ENCODE measurements at places on chromosomes 16 and 17.
A peak's percentile ranks its signal among the peaks of the same experiment; 100 is the strongest.

DNA sequence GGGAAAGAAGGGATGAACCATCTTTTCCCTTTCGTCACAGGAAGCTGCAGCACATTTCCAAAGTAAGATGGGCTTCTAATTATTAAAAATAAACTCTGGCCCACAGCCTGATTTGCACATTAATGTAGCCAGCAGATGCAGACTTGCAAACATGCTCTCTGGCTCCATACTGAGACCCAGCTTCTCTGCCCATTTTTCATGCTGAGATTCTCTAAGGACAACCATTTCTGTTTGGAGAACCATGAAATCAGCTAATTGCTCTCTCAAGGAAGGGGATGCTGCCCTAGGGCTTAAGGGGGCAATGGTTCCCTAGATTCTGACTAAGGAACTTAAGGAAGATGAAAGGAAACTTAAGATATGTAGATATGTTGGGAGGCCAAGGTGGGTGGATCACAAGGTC, 63.0 kb upstream of the CES5A start:
- DNase-seq: no peak

- no peak for DNase-seq
These were observed 8.6 kb downstream of the ZNHIT3 start for GRCh38 chr17:36495076-36495578.

DNA sequence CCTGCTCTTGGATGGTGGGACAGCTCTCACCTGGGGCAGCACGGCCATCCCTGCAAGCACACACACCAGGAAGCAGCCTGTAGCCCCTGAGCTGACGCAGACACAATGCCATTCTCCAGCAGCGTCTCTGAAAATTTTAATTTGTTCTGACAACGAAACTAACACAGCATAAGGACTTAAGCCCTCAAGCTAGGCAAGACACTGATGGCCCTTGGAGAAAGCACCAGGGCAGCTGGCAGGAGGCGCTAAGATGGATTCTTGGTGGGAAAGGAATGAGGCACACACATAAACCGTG, 2.7 kb upstream of the LIMD2 start:
- DNase-seq: no peak

DNA sequence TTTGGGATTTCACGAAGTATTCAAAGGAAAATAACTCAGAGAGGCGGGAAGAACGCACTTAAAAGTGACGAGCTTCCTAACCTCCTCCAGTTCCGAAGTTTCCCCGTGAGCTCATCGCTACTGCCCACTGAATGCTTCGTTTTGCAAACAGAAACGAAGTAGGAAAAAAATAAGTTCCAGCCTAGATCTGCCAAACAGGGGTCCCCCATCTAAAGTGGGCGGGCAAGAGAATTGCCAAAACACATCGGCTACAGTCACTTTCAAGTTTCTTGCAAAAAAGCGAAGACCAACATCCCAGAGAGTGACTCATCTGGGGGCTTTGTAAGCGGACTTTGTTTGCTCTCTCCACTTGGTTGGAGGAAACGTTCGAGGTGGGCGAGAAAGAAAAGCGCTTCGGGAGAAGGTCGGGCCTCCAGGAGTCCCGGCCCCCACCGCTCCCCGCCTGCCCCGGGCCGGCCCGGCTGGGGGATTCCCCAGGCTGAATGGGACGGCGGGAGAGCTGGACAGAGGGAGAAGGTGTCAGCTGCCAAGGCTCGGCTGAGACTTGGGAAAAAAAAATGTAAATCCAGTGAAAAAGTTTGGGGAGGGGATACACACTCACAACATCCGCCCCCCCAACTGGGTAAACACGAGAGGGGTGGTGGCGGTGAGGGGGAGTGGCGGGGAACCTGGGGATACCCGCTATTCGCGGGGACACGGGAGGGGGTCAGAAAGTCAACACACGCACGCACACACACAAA, 1.0 kb downstream of the VEZF1 start:
- peak; percentile 58 for DNase-seq

DNA sequence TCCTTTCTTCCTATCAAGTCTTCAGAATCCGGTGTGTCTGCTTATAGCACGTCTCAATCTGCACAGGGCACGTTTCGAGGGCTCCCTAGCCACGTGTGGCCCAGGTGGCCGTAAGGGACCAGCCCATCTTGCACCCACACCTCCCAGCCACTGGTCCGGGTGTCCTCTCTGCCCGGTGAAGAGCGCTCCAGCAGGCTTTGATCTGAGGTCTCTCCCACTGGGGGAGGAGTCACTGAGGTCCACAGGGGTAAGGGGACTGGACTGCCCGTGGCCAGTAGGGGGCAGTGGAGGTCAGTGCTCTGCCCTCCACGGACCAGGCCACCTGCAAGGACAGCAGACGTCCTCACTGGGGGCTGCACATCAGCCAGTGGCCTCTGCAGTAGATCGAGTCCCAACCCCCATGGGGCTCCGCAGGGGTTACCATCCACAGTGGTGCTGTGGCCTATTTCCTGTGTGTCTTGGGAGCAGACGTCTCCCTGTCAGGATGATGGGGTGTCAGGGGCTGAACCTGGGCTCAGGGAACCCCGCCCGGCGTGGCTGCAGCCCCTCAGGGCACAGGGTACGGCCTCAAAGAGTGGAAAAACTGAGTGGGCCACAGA, 204.1 kb upstream of the CIBAR2 start:
- peak; percentile 42 for DNase-seq

- no peak for DNase-seq
These were observed 10.5 kb upstream of the ADAMTS18 start for GRCh38 chr16:77445324-77445723.

DNA sequence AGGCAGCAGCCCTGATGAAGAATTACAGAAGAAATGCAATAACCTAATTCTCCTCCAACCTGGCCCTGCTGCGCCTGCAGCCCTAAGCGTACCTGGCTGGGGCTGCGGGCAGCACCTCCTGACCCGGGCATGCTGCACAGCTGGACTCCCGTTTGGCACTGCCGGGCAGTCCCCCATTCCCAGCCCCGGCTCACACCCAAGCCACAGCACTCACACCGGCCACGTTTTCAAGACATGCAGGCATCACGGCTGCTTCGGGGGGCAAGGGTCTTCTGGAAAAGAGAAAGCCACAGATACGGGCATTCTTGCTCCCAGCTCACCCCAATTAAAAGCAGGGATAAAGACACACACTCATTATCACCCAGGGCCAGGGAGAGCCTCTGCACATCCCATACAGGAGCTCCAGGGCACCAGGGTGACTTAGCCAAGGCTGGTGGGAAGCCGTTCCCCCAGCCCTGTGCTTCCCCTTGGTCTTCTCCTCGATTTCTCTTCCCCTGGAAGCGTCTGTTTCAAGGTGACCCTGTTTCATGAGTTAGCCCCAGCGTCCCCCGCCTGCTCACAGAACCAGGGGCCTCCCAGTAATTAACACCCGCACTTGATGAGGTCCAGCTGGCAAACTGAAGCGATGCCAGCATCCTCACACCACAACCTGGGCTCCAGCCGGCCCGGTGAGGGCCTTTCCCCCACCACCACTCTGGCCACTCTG, 216.7 kb downstream of the C16orf78 start:
- DNase-seq: no peak

DNA sequence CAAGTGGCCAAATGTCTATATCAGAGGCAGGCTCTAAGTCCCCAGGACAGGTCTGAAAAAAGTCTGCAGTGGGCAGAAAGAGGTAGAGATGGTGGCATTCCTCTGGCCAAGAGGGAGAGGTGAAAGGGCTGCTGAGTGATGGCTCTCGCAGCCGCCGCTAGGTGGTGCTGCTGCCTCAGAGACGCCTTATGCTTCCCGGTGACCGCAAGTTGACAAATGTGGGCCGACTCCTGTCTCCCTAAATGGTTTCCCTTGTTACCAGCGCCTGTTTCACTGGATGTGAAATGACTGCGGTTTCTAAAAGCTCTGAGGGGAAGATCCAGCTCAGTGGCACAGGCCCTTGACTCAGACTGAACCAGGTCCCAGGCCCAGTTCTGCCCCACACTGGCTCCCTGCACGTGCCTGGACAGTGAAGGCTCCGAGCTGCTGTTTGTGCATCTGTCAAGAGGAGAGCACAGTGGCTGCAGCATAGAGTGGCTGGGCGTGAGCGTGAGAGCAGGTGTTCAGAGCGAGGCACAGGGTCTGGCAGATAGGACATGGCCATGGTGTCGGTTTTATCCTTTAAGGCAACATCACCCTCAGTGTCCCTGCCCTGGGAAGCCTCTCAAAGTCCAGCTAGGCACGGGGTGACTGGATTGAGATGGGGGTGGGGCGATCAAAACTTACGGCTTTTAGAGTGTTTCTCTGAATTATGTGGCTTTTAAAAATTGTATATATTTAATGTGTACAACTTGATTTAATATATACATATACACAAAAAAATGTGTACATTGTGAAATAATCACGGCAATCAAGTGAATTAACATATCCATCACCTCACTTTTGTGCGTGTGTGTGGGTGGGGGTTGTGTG, 19.9 kb downstream of the CLEC16A start:
- DNase-seq: peak; percentile 79

DNA sequence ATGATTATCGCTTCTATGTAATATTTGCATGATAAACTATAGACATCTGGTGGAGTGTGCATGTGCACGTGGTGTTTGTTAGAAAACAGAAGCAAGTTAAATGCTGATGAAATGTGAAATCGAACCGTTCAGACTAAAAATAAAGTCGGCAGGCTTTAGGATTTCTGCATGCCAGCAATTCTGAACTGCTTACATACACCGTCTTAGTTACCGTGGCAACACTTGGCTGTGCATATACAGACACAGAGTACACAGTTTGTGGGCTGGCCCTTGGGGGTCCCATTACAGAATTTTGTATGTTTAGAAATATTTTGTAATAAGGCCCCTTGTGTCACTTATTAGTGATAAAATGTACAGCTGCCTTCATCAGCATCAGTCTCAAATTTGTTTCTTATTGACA, 605.5 kb downstream of the RBFOX1 start:
- no peak for DNase-seq

- peak; percentile 73 for DNase-seq
These were observed 21.1 kb upstream of the TFAP4 start for GRCh38 chr16:4293822-4294457.

- no peak for DNase-seq
These were observed 1.8 kb upstream of the SYNRG start for GRCh38 chr17:37610971-37611370.

DNA sequence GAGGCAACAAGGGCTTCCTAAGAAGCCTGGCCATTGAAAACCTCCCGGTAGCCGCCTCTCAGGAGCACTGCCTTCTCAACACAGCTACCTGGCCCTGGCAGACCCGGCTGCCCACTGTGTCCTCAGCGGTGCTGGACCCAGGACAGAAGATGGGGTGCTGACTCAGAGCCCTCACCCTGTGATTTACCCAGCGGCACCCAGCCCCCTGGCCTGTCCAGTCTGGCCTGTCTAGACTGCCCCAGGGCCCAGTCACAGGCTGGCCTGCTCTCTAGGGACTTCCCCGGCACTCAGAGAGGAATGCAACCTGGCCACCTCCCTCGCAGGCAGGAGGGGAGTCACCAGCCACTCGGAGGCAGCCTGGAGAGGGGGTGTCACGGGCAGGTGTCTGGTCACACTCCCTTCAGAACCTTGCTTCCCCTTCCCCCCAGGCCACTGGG, 20.1 kb downstream of the PIEZO1 start:
- no peak for DNase-seq

- DNase-seq: no peak
These were observed 238.7 kb downstream of the HAPSTR1 start for GRCh38 chr16:9330095-9330494.

- DNase-seq: no peak
These were observed 5.5 kb downstream of the TVP23A start for GRCh38 chr16:10813099-10813455.

DNA sequence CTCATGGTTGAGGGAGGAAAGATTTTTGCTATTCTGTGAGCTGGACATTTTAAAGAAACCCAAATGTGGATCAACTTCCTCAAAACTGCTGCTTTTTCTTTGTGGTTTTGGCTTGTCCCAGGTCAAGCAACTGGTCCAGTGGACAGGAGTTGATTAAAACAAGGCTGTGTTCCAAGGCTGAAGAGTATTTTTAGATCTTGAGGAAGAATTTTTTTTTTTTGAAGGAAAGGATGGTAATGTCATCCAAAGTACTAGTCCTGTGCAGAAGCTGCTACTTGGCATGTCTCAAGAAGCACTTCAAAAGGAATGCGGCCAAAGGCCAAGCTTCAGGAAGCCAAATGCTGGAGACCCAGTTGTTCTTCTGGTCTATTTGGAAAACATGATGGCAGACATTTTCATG, 8.0 kb upstream of the MYH2 start:
- no peak for DNase-seq

- no peak for DNase-seq
These were observed 8.2 kb upstream of the SEC14L1 start for GRCh38 chr17:77132411-77133086.

GRCh38 chr16:85141491-85142128, 29.3 kb upstream of the CIBAR2 start:
- DNase-seq: no peak

DNA sequence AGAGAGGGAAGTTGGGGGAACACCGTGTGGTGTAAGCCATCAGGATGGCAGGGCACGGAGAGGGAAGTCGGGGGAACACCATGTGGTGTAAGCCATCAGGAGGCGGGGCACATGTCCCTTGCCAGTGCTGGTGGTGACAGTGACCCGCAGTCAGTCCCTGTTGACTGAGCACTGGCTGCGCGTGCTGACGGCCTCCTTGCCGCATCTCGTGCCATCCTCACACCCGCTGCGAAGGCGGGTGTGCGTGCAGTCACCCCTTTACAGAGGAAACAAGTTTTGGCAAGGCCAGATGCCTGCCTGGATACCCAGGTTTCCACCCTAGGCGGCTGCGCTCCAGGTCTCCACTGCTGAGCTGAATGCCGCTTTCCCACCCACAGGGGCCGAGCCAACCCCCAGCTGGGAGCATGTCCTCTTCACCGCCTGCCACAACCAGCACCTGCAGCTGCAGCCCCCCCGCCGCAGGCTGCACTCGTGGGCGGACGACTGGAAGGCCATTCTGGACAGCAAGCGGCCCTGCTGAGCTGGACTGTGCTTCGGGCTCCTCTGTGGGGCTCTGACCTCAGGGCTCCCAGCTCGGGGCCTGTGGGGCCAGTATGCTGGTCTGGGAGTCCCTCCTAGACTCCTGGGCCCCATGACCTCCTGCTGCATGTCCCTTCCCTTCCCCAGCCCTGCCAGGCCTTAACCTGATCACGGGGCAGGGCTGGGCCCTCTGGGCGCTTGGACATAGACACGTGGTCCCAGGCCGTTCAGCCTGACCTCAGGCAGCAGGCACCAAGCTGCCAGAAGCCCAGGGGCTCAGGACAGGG, 43.5 kb downstream of the NT5M start:
- no peak for DNase-seq

DNA sequence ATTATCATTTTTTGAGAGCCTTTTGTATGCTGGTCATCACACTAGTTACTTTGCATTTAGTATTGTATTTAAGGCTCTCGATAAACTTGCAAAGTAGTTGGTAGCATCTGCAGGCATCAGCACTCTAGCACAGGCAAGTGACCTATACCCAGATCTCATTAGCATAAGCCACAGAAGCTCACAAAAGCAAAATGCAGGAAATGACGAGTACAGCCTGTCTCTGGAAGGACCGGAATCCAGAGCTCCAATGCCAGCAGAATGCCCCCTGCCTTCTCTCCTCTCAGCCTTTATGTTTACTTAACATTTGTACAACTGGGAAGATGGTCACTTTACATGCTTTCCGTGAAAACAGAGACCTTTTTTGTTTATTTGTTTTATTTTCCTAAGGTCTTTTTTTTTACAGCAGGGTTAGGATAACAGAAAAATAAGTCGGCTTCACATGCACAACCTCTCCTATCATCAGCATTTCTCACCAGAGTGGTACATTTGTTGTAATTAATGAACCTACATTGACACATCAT, 45.4 kb upstream of the MYOCD start:
- no peak for DNase-seq
